Fibroblast of upper back skin (primary cell): ENCODE measurements at places on chromosomes 3 and 15.

- DNase-seq, result peak; percentile 42
Measured at GRCh38 chr15:96046620-96047240, 283.8 kb upstream of the NR2F2 start.

- DNase-seq, result no peak
Measured at GRCh38 chr15:84703808-84704207, 12.1 kb downstream of the SEC11A start.

- no peak for DNase-seq
Measured at GRCh38 chr3:195080571-195081151, 190.3 kb downstream of the XXYLT1 start.

GRCh38 chr15:71385457-71385856 is 270.2 kb downstream of the THSD4 start:
- no peak for DNase-seq

DNA sequence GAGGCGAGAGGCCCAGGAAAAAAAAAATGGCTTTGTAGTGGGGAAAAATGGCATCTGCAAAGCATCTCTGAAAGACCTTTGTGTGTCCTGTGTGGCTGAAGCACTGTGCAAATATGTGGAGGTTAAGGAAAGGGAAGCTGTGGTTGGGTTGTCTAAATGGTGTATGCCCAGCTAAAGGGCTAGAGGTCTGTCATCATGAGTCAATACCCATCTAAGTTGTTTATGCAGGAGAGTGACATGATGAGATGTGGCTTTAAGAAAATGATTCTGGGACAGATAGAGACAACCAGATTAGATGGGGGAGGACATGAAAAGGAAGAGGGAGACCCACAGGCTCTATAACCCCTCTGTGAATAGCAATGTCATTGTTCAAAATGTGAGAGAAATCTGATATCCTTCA is 280.7 kb downstream of the MFSD1 start:
- peak; percentile 85 for DNase-seq

GRCh38 chr3:52041118-52041731 is 15.1 kb downstream of the DUSP7 start:
- DNase-seq, result no peak

DNA sequence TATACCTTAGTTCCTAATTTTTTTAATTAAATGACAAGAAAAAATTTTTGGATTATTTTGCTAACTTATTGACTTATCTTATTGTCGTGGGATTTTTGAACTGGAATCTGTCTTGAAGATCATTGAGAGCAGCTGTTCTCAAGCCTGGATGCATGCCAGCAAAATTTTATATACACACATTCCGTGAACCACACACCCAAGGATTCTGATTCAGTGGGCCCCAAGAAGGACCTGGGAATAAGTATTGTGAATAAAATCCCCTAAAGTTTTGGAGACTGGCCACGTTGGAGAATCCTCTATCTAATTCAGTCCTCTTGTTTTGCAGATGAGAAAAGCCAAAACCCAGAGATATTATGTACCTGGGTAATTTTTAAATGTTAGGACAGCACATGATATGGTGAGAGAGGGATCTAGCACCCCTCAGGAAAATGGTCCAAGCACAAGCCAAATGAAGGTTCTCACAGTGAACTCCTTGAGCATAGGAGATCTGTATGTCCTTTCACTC is 55.2 kb downstream of the UNC13C start:
- DNase-seq, result no peak

GRCh38 chr3:170079536-170080165 is 41.9 kb downstream of the GPR160 start:
- no peak for DNase-seq

- peak; percentile 22 for DNase-seq
Measured at GRCh38 chr3:189262746-189263145, 91.0 kb downstream of the TPRG1 start.

DNA sequence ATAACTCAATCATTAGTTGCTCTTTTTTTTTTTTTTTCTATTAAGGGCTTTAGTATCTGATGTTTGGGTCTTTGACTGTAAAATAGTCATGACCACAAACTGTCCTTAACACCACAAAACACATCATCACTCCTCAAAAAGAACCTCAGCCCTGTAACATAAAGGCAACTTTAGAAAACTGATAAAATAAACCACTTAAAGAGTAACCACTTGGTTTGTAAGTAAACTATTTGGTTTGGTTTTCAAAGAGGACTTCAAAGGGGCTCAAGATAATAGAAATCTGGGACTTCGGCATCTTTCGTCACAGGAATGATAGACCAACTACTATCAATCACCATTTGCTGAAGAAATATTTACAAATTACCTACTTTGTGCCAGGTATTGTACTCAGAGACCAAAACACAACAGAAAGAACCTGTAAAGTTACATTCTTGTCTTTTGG is 167.8 kb downstream of the FOXP1 start:
- DNase-seq, result peak; percentile 37

DNA sequence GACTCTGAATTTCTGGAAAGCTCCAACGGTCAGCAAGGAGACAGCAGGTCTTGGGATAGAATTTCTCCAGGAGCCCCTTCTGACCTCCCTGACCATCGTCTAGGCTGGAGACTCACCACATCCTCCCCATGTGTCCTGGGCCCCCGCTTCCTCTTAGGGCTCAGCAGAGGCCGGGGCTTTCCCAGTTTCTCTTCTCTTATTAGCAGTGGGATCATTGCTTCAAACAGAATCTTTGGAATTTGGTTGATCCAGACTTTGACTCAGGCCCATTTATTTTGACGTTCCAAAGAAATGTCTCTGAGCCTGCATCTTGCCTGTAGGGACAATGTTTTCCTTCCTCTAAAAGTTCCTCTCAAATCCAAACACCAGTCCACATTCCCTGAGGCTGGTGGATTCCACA is 38.4 kb upstream of the SLC6A6 start:
- peak; percentile 34 for DNase-seq

- no peak for DNase-seq
Measured at GRCh38 chr15:86038491-86038890, 41.2 kb upstream of the AGBL1 start.

GRCh38 chr3:177601152-177601551 is 403.9 kb upstream of the TBL1XR1 start:
- no peak for DNase-seq

DNA sequence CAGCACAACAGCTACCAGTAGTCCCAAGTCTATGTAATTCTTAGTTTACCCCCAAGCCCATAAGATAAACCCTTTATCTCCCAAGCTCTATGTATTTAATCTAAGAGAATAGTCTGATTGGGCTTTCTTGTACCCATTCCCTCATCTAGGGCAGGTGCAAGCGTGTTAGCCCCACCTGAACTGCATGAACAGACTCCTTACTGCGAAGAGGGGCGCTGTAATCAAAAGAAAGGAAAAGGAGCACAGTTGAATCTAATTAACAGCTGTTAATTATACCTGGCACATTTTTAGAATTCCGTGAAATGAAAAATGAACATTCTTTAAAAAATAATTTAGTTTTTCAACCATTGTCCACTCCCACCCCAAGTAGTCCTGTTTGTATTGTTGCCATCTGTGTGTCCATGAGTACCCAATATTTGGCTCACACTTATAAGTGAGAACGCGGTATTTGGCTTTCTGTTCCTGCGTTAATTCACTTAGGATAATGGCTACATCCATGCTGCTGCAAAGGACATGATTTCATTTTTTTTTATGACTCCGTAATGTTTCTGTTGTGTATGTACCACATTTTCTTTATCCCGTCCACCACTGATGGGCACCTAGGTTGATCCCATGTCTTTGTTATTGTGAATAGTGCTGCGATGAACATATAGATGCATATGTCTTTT is 26.5 kb upstream of the NEDD4 start:
- no peak for DNase-seq

DNA sequence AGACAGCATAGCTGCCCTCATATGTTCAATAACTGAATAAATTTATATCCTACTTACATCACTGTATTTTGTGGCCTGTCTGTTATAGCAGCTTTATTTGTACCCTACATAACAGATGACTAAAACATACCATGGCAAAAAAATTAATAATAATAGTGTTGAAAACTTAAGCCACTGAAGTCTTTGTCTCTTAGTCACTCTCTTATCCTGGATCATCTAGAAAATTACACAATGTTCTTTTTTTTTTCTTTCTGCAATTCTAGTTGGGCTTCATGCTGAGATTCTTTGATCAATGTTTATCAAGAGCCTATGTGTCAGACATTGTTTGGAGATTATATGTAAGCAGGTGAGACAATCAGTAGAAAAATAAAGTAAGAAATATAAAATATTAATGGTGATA is 519.3 kb upstream of the ARPP21 start:
- DNase-seq, result no peak

DNA sequence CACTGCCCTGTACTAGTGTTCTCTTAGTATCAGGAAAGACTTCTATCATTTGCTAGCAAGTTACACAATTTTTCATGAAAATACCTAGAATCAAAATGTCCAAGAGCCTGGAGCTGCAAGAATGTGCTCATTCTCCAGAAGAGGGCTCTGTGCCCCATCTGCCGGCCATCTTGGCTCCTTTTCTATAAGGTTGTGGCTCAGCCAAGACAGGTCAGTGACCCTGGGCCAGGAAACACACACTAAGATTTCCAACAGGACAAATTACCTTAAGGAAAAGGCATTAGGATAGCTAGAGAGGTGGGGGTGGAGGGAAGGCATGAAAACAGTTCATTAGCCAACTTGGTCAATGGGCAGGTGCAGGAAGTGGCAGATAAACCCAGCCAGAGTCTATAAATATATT is 20.7 kb downstream of the TIMP4 start:
- no peak for DNase-seq

DNA sequence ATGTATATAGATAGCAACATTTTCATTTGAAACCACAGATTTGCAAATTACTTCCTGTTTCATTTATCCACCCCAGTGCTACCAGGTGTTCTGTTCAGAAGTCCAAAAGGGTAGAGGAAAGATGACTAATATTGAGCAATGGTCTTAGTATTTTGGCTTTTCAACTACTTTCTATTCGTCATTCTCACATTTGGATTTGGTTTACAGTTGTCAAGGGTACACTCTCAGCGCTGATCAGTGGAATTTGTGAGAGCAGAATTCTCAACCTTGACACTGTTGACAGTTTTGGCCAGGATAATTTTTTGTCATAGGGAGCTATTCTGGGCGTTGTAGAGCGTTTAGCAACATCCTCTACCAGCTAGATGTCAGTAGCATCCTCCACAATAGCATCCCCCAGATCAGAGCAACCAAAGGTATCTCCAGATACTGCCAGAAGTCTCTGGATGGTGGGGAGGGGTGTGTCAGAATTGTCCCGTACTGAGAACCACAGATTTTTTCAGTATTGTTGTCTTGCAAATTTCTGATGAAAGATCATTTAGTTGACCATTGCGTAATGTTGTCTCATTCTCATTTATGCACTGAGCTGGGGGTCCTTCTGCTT is 4.2 kb downstream of the HMCES start:
- DNase-seq, result peak; percentile 55
